ENCODE measurements at places on chromosomes 16 and 17. TPM values are rescaled to one million over a fixed set of nuclear protein-coding genes. Genes with fewer than 3 reads are reported as not detected.

- H3K27ac ChIP-seq: no peak overlapping the region
- H3K4me1 ChIP-seq: no peaks in the 10 kb centered on the region
- H3K4me3 ChIP-seq: no peak overlapping the region
- no peak for DNase-seq
- H3K27me3 ChIP-seq: no peaks in the 10 kb centered on the region
- no peaks in the 10 kb centered on the region for H3K36me3 ChIP-seq
These were observed 122.6 kb downstream of the AXIN2 start for GRCh38 chr17:65438708-65439294.

The TRPV3 gene
- total RNA-seq: 0.15 TPM

DNA sequence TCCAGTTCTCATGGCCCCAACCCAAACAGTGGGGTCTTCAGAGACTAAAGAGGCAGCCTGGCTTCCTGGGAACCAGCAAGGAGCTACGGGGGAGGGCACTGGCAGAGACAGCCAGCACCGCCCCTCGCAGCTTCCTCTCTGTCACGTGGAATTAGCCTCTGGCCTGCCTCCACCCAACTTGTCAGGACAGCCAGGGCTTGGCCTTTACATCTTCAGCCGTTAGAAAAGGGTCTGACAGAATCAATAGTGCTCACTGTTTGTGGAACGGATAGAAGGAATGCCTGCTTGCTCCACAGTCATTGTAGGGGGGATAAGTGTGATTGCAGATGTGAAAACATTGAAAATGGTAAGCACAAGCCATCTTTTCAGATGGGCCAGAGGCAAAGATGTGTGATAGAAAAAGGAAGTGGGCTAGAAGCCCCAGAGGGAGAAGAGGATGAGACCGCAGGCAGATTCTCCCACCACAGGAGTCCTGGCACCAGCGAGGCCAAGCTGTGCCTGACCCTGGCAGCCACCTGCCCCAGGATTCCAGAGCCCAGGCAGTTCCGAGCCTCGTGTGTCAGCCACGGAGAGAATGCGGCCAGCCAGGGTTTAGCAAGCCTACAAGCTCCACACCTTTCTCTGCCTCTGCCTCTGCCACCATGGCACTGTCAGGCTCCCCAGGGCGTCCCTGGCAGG is 18.6 kb downstream of the GRIN2C start:
- no peak overlapping the region for H3K4me3 ChIP-seq
- H3K27ac ChIP-seq: no peak overlapping the region
- no peaks in the 10 kb centered on the region for H3K27me3 ChIP-seq
- H3K36me3 ChIP-seq: peaks cover 28% of the 10 kb centered on the region
- DNase-seq: no peak

The KCNG4 gene
- not detected for total RNA-seq

The RDM1 gene
- total RNA-seq: not detected

The CDYL2 gene
- total RNA-seq: 12.4 TPM

GRCh38 chr17:2709183-2709661 is 2.3 kb downstream of the CLUH start:
- no peaks in the 10 kb centered on the region for H3K27me3 ChIP-seq
- H3K4me1 ChIP-seq: peaks cover 22% of the 10 kb centered on the region
- H3K27ac ChIP-seq: no peak overlapping the region
- DNase-seq: no peak
- H3K36me3 ChIP-seq: no peaks in the 10 kb centered on the region
- no peak overlapping the region for H3K4me3 ChIP-seq

The ITPRIPL2 gene
- 0.64 TPM for total RNA-seq

- H3K27ac ChIP-seq: peak overlapping the region; percentile 8
- H3K27me3 ChIP-seq: no peaks in the 10 kb centered on the region
These were observed 4.2 kb downstream of the TOB1 start for GRCh38 chr17:50861822-50862528.

DNA sequence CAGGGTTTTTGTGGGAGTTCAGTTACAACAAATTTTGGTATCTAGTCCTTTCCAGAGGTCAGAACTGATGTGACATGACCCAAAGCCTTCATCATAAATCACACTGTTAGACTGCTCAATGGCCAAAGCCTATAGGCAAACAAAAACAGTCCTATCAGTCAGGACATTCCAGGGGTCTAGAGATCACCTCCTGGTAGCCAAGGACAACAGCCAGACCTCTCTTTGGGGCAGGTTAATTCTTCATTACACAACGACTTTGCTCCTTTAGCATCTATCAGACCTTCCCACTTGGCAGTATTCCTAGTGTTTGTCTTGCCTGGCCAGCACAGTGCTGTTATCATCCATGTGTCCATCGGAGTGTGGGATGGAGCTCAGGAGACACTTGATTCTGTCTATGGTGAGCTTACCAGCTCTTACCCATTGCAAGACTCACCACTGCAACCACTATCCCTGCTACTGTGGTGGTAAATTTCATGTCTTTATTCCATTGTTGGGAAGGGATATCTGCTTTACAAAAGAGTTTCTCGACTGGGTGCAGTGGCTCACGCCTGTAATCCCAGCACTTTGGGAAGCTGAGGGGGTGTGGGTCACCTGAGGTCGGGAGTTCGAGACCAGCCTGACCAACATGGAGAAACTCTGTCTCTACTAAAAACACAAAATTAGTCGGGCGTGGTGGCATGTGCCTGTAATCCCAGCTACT is 95.5 kb upstream of the DHX40 start:
- no peaks in the 10 kb centered on the region for H3K4me1 ChIP-seq
- H3K27me3 ChIP-seq: no peaks in the 10 kb centered on the region
- no peak overlapping the region for H3K4me3 ChIP-seq
- H3K27ac ChIP-seq: no peak overlapping the region

The PLK1 gene
- 3.2 TPM for total RNA-seq

DNA sequence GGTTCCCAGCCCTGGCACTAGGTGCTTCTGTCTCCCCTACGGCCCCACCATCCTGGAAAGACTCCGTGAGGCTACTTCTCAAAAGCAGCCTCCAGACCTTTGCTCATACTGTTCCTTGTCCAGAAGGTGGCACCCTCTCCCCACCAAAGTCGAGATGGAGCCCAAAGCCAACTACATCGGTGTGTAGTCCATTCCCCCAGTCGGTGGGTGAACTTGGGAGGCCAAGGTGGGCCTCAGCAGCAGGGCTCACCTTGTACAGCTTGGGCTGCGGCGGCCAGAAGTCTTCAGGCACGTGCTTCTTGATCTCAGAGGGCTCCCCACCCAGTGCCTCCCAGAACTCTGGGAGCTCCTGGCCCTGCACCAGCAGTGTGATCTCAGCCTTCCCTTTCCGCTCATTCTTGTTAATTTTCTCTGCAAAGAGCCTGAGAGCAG is 10.2 kb downstream of the FLII start:
- H3K4me1 ChIP-seq: no peaks in the 10 kb centered on the region
- H3K36me3 ChIP-seq: no peaks in the 10 kb centered on the region
- no peaks in the 10 kb centered on the region for H3K27me3 ChIP-seq
- no peak overlapping the region for H3K4me3 ChIP-seq
- no peak overlapping the region for H3K27ac ChIP-seq

The DYNLRB2 gene
- not detected for total RNA-seq

The MGAT5B gene
- 3.8 TPM for total RNA-seq

DNA sequence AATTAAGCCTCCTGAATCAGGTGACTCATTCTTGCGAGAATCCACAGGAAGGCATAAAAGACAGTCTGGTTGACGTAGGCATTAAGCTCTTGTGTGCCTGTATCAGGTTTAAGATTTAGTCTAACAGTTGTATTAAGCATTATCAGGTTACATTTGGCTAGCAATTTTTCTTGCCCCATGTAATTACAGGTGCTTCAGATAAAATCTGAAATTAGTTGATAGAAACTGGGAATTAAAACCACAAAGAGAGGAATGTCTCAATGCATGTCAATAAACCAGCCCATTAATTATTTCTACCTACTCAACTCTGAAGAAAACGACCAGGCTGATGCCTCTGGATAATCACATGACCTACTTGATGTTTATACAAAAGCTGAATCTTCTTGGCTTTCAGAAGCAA is 217.2 kb downstream of the CA10 start:
- DNase-seq: no peak
- no peak overlapping the region for H3K27ac ChIP-seq
- H3K36me3 ChIP-seq: no peaks in the 10 kb centered on the region

- H3K27ac ChIP-seq: no peak overlapping the region
- no peak for DNase-seq
- no peaks in the 10 kb centered on the region for H3K27me3 ChIP-seq
These were observed 54.3 kb downstream of the AMFR start for GRCh38 chr16:56370875-56371659.

DNA sequence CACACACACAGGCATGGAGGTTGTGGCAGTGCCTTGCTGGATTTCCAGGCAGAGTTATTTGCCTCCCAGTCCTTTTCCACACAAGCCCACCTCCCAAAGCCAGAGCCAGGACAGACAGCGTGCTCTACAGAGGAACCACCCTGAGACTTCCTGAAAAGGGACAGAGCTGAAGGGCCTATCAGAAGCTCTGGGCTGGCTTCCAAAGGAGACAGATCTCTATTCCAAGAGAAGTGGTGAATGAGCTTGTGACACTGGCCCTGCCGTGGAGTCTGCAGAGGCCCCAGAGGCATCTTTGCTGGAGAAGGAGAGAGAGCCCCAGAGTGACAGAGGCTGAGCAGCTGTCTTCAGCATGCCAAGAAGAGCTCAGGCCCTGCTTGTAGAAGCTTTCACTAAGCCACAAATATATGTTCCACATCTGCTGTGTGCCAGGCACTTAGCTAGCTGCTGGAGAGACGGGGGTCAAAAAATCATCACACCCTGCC is 8.3 kb upstream of the LPCAT2 start:
- DNase-seq: no peak
- H3K27me3 ChIP-seq: no peaks in the 10 kb centered on the region
- no peak overlapping the region for H3K4me3 ChIP-seq
- no peak overlapping the region for H3K27ac ChIP-seq
- no peaks in the 10 kb centered on the region for H3K36me3 ChIP-seq

- no peaks in the 10 kb centered on the region for H3K27me3 ChIP-seq
- H3K27ac ChIP-seq: no peak overlapping the region
- no peaks in the 10 kb centered on the region for H3K36me3 ChIP-seq
- H3K4me1 ChIP-seq: peaks cover 39% of the 10 kb centered on the region
These were observed 3.6 kb upstream of the WDR81 start for GRCh38 chr17:1720856-1721386.

The TMEM114 gene
- total RNA-seq: not detected

DNA sequence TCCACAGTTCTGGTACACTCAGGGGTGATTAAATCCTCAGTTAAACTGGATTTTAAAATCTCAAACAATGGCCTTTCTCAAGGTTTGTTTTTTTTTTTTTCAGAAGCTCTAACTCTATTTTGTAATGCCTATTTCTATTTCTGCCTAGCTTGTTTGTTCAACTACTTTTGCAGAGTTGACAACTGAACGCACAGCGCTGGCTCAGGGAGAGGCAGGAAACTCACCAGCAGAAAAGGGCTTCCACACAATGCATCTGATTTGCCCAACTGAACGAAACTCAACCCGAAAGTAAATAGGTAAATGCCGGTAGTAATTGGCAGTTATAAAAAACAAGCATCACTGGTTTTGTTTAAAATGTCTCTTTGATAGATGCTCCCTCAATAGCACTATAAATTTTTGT is 52.7 kb upstream of the CNEP1R1 start:
- no peak overlapping the region for H3K4me3 ChIP-seq
- H3K27ac ChIP-seq: no peak overlapping the region
- H3K27me3 ChIP-seq: no peaks in the 10 kb centered on the region
- H3K36me3 ChIP-seq: no peaks in the 10 kb centered on the region
- no peaks in the 10 kb centered on the region for H3K4me1 ChIP-seq

DNA sequence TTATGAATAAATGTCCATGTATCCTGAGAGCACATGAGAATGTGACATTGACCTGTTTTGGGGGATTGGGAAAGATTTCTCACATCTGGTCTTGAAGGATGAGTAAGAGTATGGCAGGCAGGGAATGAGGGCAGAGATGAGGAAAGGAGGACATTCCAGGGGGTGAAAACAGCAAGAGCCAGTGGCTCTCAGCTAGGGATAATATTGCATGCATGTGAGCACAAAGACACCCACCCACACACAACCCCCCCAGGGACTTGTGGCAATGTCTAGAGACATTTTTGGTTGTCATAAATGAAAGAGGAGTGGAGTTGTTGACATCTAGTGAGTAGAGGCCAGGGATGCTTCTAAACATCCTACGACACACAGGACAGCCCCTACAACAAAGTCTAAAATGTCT is 6.0 kb downstream of the MYO1D start:
- H3K4me3 ChIP-seq: no peak overlapping the region
- DNase-seq: no peak
- H3K4me1 ChIP-seq: no peaks in the 10 kb centered on the region
- no peaks in the 10 kb centered on the region for H3K36me3 ChIP-seq
- H3K27me3 ChIP-seq: no peaks in the 10 kb centered on the region

DNA sequence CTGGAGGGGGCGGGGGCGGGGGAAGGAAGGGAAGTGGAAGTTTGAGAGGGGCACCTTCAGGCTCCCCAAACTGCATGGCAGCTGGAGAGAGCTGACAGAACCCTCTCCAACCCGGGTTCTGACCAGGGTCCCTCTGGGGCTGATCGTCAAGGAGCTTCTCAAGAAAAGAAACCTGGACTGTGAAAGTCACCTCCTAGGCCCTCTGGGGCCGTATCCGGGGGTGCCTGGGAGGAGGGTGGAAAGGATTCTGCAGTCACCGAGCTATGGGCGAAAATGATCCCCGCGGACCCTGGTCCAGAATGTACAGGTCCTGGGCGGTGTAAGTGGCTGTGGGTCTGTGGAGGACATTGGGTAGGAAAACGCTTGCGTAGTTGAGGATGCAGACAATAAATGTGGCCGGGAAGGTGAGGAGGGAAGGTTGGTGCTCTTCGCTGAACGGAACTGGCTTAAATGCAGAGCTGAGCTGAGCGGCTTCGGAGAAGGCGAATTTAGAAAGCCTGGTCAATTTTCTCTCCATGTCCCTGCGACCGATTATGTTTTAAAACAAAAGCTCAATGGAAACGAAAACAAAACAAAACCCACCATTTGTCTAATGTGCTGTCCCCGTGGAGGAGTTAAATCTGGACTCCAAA is 3.6 kb upstream of the LHX1 start:
- H3K4me3 ChIP-seq: no peak overlapping the region
- no peak overlapping the region for H3K27ac ChIP-seq

The CCL14 gene
- total RNA-seq: not detected

- H3K4me1 ChIP-seq: no peaks in the 10 kb centered on the region
- no peaks in the 10 kb centered on the region for H3K27me3 ChIP-seq
- no peak for DNase-seq
- H3K36me3 ChIP-seq: peaks cover 5% of the 10 kb centered on the region
These were observed 227.3 kb downstream of the SNX29 start for GRCh38 chr16:12203780-12204351.

The HEATR3 gene
- total RNA-seq: 27.5 TPM

- H3K27ac ChIP-seq: no peak overlapping the region
- H3K27me3 ChIP-seq: peaks cover 5% of the 10 kb centered on the region
- peak overlapping the region; percentile 67 for H3K4me3 ChIP-seq
- H3K36me3 ChIP-seq: no peaks in the 10 kb centered on the region
These were observed 2.3 kb downstream of the NGFR start for GRCh38 chr17:49497148-49498028.

GRCh38 chr16:49504626-49505025 is 131.0 kb downstream of the C16orf78 start:
- DNase-seq: no peak
- no peaks in the 10 kb centered on the region for H3K27me3 ChIP-seq
- no peaks in the 10 kb centered on the region for H3K4me1 ChIP-seq
- H3K27ac ChIP-seq: no peak overlapping the region
- H3K36me3 ChIP-seq: no peaks in the 10 kb centered on the region
- no peak overlapping the region for H3K4me3 ChIP-seq

GRCh38 chr17:1082579-1082978 is 85.7 kb downstream of the TIMM22 start:
- H3K4me1 ChIP-seq: no peaks in the 10 kb centered on the region
- DNase-seq: no peak
- H3K4me3 ChIP-seq: no peak overlapping the region
- H3K36me3 ChIP-seq: no peaks in the 10 kb centered on the region
- H3K27me3 ChIP-seq: no peaks in the 10 kb centered on the region
- no peak overlapping the region for H3K27ac ChIP-seq

- no peaks in the 10 kb centered on the region for H3K36me3 ChIP-seq
- H3K27me3 ChIP-seq: no peaks in the 10 kb centered on the region
- H3K27ac ChIP-seq: no peak overlapping the region
- no peak for DNase-seq
These were observed 64.5 kb downstream of the MPRIP start for GRCh38 chr17:17106756-17107155.

The CA5A gene
- not detected for total RNA-seq
